Liver (tissue), 10 donors: ENCODE measurements at places on chromosomes 7 and 10.

DNA sequence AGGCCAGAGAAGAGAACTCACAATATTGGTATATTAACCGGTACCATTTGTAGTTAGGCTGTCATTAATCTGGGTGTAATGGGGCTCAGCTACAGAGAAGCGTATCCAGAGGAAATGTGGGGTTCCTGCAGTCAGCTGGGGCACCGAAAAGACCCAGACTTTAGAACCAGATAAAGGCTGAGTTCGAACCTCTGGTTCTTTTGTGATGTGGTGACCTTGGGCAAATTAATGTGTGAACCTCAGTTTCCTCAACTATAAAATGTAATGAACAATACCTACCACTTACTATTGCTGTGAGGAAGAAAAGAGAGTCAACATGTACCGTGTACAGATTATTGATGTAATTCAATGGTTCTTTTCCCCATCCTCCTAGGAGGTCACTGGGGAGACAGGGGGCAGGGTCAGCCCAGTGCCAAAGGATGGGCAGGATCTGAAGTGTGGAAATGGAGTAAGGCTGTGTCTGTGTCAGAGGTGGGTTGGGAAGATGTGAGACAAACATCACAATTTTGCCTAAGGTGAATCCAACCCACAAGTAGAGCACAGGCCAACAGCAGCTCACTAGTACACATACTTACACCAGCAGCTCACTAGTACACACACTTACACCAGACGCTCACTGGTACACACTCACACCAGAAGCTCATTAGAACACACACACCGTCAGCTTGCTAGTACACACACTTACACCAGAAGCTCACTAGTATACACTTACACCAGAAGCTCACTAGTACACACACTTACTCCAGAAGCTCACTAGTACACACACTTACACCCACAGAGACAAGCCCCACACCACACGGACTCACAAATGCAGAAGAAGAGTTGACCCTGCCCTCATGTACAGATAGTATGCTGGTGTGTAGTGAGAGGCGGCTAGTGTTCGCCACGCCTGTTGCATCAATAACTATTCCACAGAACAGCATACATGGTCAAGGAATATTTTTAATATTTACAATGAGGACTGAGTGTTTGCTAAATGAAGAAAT lies 28.0 kb downstream of the PRSS2 start:
- peak; percentile 6 for DNase-seq

GRCh38 chr10:112208997-112209396 lies 25.4 kb upstream of the GPAM start:
- DNase-seq, result no peak

- no peak for DNase-seq
These were observed 272.4 kb upstream of the CELF2 start for GRCh38 chr10:10745291-10745690.

- DNase-seq, result no peak
These were observed 310.9 kb downstream of the CTNNA3 start for GRCh38 chr10:67385089-67385488.

DNA sequence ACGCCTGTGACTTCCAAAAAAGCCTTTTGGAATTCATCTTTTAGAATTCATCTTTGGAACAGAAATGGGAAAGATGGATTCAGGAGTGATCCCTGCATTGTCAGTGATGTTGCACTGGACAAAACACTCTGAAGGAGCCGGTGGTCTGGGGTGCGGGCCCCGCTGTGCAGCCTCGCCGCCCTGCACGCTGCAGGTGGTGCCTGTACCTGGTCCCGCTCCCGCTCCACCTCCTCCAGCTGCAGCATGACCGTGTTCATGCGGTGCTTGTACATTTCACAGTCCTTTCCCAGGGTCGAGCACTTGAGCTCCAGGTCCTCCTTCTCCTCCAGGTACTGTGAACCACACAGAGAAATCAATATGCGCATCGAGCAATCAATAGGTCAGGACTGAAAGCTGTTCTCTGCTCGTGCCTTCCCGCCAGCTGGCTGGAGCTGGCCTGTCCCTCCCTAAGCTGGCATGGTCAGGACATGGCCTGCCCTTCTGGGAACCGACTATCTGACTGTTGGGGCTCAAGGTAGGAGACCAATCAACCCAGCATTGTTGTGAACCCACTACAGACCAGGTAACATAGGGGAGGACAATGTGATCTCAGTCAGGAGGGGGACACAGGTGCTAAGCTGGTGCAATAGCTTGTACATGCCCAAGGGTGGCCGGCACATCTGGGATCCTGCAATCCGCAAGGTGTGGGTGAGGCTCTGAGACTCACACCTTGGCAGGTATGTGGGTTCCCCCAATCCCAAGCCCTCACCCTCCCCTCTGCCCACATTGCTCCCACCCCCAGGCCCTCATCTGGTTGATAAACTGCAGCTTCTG lies 93.8 kb upstream of the GNA12 start:
- DNase-seq, result no peak

DNA sequence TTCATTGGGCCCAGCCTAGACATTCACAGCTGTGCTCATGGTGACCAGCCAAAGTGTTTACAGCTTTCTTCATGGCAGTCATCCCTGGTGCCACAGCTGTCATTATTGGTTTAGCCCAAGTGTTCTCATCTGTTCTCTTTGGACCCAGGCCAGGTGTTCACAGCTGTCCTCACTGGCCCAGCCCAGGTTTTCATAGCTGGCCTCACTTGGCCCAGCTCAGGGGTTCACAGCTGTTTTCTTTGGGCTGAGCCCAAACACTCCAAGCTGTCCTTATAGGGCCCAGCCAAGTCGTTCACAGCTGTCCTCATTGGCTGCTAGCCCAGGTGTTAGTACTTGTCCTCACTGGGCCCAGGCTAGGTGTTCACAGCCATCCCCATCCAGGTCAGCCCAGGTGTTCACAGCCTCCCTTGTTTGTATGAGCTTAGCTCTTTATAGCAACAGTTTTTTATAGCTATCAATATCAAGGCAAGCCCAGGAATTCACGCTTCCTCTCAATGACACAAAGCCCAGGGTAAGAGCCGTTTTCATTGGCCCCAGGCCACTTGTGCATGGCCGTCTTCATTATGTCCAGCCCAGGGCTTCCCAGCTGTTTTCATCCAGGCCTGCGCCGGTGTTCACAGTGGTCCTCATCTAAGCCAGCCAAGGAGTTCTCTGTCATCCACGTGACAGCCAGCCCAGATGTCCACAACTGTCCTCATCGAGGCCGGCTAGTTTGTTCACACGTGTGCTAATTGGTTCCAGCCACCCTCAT lies 11.6 kb downstream of the FRG2B start:
- DNase-seq, result no peak

GRCh38 chr10:11993834-11994468 lies 48.7 kb downstream of the UPF2 start:
- no peak for DNase-seq

GRCh38 chr7:144379776-144380384 lies 23.6 kb downstream of the NOBOX start:
- DNase-seq, result no peak

GRCh38 chr7:103551016-103551415 lies 105.0 kb upstream of the SLC26A5 start:
- no peak for DNase-seq

DNA sequence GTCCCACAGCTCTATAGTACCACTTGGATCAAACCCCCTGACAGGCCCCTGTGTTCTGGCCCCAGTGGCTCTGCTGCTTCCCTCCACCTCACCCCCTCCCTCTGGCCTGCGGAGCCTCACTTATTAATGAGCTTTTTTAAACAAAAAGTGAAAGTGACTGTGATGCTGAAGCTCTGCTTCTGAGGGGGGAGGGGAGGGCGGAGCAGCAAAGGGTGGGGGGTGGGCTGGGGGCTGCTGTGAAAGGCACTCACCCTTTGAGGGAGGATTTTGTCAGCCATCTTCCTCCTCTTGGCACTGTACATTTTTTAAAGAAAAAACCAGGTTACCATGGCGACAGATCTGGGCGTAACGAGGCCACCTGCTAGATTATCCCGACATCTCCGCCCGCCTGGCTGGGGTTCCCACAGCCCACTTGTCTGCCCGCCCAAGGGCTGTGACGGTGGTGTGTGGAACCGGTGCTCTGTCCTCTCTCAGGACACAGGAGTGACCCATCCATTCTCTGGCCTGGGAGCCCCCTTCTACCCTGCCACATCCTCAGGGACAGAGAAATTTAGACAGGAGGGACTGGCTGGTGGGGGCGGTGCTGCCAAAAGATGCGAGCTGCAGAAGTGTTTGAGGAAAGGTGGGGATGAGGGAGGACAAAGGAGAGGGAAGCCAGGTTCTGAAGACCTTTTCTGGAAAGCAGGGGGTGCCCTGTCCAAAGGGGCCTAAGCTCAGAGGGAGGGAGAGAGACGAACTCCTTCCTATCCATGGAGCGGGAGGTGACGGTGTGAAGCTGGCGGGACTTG lies 4.9 kb downstream of the SMARCD3 start:
- DNase-seq, result no peak
